ENCODE measurements at places on chromosomes 7 and 10.

GRCh38 chr7:143375298-143376034 is 5.7 kb upstream of the ZYX start:
- no peak for DNase-seq

DNA sequence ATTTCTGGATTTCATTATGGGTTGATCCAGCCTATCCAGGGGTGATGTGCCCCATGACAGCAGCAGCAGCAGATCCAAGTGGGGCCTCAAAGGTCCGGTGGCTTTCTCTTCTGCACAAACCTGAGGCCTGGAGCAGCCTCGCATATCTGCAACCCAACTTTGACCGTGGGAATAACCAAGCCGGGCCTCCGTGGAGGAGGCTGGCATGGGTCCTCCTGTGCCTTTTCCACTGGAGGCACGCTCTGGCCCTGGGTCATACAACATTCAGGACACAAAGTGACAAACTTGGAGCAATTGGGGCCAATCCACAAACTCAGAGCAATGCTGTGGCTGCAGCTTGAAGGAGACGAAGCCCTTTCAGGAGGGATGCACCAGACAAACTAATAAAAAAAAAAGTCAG is 330.0 kb upstream of the MKI67 start:
- DNase-seq: no peak

DNA sequence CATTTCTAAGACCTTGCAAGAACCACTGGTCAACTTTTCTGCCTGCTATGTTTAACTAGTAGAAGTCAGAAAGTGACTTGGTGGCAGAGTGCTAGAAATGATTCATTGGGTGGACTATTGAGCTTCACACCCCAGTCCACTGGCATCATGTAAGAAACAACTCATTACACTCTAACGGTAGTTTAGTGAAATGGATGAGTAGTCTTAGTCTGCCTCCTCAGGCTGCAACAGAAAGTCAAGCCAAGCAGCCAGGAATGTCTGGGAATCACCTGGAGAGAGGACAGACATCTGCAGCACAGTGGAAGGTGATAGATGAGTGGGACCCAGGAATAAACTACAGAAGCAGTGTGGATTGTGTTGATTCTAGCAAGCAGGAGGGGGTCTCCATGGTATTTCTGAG is 125.4 kb downstream of the AUTS2 start:
- DNase-seq: no peak

- no peak for DNase-seq
These were observed 2.3 kb downstream of the RNF216 start for GRCh38 chr7:5779141-5779540.

GRCh38 chr10:88233870-88234269 is 349.2 kb downstream of the RNLS start:
- no peak for DNase-seq

- DNase-seq: no peak
These were observed 28.3 kb upstream of the FRMD4A start for GRCh38 chr10:14358886-14359573.
